ENCODE measurements at places on chromosomes 12 and 14. TPM values are rescaled to one million over a fixed set of nuclear protein-coding genes. Genes with fewer than 3 reads are reported as not detected.
A peak's percentile ranks its signal among the peaks of the same experiment; 100 is the strongest.

The INHBC gene
- not detected for total RNA-seq

GRCh38 chr14:71290301-71290700 lies 383.0 kb downstream of the PCNX1 start:
- DNase-seq = peak; percentile 18

GRCh38 chr14:74062809-74063150 lies 21.5 kb downstream of the ALDH6A1 start:
- DNase-seq = no peak

- DNase-seq = no peak
Measured at GRCh38 chr12:44655846-44656245, 220.3 kb downstream of the NELL2 start.

The MLH3 gene
- total RNA-seq = 40.9 TPM

- no peak for DNase-seq
Measured at GRCh38 chr12:85509081-85509856, 229.2 kb downstream of the ALX1 start.

DNA sequence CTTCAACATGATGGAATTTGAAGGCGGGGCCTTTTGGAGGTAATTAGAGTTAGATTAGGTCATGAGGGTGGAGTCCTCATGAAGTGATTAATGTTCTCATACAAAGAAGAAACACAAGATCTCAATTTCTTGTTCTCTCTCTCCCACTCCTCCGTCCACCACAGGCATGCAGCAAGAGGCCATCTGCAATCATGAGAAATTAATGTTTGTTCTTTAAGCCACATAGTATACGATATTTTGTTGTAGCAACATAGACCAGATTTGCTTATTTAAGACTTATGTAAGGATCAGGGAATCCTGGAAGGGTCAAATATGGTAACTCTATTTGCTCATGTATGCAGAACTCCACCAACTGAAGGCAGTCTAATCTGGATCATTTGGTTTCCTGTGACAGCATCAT lies 429.0 kb downstream of the LRIG3 start:
- DNase-seq = no peak

The DNAI7 gene
- 0.40 TPM for total RNA-seq

GRCh38 chr14:32256576-32256975 lies 53.5 kb upstream of the RNU6-8 start:
- peak; percentile 89 for DNase-seq

GRCh38 chr14:87847216-87847755 lies 145.7 kb downstream of the GALC start:
- DNase-seq = peak; percentile 56

- DNase-seq = no peak
Measured at GRCh38 chr14:80117876-80118275, 93.4 kb downstream of the DIO2 start.

- DNase-seq = no peak
Measured at GRCh38 chr14:98893675-98894074, 378.3 kb downstream of the BCL11B start.

DNA sequence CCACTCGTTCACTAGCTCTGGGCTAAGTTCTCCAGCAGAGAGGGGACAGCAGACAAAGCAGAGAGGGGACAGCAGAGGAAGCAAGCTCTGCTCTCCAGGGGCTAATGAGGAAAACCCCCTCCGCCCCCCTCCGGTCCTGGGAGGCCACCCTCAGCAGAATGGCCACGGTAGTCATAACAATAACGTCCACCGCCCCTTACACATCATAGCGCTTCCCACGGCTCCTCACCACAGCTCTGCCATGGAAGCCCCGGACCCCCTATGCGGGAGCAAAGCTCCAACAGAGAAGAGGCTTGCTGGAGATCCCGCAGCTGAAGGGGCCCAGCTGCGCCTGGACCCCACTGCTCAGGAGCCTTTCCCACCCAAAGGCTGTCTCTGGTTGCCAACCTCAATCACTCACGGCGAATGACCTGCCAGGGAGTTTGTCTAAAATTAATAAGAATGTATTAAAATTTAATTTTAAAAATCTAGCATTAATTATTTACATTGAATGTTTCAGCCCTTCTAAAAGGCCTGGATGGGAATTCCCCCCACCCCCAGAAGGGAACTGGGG lies 17.4 kb downstream of the BEGAIN start:
- DNase-seq = no peak

The IFI27 gene
- total RNA-seq = 5.6 TPM

The ARHGEF25 gene
- total RNA-seq = 32.3 TPM

The WIF1 gene
- total RNA-seq = 12.8 TPM

All from muscle of leg (tissue), 16 donors.